Activated CD4-positive, alpha-beta T cell treated with anti-CD3 and anti-CD28 coated beads, Interleukin-2, Interleukin-6, amounts not matched to agents 100 ng/mL and 50 ng/mL, durations not matched to agents 16 hours and 8 hours (primary cell): ENCODE measurements at places on chromosomes 7 and 10.

- DNase-seq: no peak
Measured at GRCh38 chr10:69068549-69068948, 19.4 kb upstream of the SRGN start.

DNA sequence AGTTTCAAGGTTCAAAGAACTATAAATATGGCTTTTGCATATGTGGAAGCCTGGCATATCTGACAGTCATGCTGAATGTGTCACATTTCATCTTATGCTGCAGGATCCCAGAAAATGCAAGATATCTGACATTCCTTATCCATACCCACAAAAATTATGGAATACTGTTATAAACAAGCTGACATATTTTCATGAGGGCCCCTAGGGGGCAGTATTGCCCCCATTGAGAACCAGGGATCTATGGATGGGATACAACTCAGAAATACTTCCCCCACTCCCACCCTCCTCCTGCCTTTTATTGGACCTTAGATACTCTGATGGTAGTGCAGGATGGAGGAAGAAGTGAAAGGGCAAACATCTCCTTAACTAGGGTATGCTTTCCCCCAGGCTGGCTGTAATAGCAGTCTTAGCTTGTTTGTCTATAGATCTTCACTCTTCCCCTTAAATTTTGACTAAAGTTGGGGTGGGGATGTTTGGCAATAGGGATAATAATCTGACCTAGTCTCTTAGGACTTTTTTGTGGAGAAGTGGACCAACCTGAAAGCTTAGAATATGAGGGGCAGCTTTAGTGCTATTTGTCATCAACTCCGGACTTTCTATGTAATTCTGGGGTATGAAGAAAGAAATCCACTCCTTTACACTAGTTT lies 3.5 kb upstream of the GNGT1 start:
- DNase-seq: no peak

GRCh38 chr7:99729486-99730237 lies 5.3 kb downstream of the CYP3A7 start:
- no peak for DNase-seq

- no peak for DNase-seq
Measured at GRCh38 chr10:98456686-98457482, 10.1 kb upstream of the HPS1 start.

DNA sequence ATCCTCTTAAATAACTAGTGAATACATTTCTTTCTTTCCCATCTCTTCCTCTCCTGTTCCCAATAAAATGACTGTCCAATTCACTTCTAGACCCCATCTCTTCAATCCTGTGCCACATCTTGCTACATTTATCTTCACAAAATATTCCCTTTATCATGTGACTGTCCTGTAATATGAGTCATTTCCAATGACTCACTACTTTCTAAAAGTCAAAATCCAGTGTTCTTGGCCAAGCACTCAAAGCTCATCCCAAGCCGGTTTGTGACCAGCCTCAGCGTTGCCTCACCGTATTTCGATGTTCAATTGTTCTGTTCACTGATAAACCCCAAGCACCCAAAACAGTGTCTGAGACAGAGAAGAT lies 104.7 kb downstream of the PARD3 start:
- DNase-seq: no peak
